ENCODE measurements at places on chromosomes 6 and 20.

GRCh38 chr6:8674126-8674525 lies 238.8 kb upstream of the SLC35B3 start:
- no peak for DNase-seq

- DNase-seq: no peak
Observed at GRCh38 chr6:85594197-85594930, 706 bp upstream of the SNX14 start.

- DNase-seq: no peak
Observed at GRCh38 chr6:967701-968100, 274.8 kb upstream of the EXOC2 start.

GRCh38 chr6:112183271-112183671 lies 71.1 kb downstream of the LAMA4 start:
- DNase-seq: no peak

GRCh38 chr6:134323698-134324097 lies 5.8 kb upstream of the SGK1 start:
- no peak for DNase-seq

GRCh38 chr6:48619771-48620170 lies 508.8 kb upstream of the PTCHD4 start:
- no peak for DNase-seq

DNA sequence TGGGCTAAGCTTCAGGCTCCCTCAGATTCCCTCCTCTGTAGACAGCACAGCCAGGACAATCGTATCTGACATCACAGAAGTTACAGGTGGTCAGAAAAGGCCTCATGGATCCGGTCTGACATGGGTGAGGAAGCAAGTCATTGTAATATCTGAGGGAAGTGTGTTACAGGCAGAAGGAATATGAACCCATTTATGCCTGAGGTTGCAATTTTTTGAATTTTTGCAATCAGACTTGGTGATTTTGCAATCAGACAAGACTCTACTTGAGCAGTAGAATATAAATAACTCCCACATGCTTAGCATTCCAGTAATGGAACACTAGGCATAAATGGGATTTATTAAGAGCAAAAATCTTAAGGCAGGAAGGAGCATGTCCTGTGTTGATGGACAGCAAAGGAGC lies 52.1 kb downstream of the CBLN4 start:
- DNase-seq: no peak

DNA sequence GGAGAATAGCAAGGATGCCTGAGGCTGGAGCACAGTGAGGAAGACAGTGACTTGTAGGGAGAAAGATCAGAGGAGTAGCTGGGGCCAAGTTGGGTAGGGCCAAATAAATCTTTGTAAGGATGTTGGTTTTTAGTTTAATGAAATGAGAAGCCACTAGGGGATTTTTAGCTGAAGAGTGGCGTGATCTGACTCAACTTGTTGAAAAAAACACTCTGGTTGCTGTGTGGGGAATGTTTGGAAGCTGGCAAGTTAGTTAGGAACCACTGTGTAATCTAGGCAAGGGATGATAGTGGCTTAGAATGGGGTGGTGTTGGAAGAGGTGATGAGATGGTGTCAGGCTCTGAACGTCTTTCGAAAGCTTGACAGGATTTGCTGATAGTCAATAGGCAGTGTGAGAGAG lies 176.1 kb upstream of the HDDC2 start:
- no peak for DNase-seq

DNA sequence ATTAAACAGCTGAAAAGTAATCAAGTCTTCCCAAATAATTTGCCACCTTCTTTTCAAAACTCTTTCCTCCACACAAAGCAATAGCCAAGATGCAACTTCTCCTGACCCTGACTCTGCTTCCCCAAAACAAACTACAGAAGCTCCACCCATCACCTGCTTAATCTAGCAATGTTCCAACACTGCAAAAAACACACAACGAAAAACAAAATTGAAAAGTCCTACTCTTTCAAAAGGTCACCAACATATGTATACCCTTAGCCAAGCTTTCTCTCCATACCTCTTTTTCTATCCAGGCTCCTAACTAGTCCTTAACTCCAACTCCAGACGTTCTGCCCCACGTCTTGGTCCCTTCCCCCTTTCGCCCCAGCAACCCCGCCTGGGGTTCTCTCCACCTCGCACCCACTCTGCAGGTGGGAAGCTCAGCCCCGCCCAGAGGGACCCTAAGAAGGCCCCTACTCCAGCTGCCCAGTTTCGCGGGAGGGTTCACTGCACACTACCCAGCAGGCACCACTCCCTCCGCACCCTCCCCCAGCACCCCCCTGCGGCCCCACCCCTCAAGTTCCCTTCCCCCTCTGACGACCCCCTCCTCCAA lies 717 bp downstream of the CSNK2A1 start:
- no peak for DNase-seq

GRCh38 chr20:11274141-11274594 lies 600.4 kb upstream of the JAG1 start:
- DNase-seq: no peak

DNA sequence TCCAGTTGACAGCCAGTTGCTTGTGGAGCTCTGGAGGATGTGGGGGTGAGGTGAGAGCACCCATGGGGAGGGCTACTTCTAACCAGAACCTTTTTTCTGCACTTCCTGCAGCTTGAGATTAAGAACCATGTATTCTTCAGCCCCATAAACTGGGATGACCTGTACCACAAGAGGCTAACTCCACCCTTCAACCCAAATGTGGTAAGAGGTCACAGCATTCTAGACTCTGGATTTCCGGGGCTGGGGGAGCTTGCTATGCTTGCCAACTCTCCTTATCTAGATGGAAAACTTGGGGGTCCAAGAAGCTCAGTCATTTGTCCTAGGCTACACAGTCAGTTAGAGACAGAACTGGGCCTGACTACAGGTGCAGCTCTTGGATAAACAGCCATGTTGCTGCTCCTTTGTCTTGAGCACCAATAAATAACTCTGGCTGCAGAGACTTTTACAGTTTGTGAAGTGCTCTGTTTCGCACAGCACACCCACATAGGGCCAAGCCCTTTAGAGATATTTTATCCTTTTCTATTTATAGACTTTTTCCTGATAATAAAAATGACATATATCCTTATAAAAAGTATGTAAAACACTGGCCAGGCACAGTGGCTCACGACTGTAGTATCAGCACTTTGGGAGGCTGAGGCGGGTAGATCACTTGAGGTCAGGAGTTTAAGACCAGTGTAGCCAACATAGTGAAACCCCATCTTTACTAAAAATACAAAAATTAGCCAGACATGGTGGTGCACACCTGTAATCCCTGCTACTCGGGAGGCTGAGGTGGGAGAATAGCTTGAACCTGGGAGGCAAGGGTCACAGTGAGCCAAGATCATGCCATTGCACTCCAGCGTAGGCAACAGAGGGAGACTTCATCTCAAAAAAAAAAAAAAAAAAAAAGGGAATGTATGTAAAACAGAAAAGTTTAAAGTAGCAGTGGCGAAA lies 10.6 kb upstream of the IFT52 start:
- DNase-seq: no peak

Data from stimulated activated CD8-positive, alpha-beta memory T cell treated with anti-CD3 and anti-CD28 coated beads, Interleukin-4, amount 100 ng/mL, for 1 hour (primary cell).